ENCODE measurements at places on chromosomes 1 and 21. TPM values are rescaled to one million over a fixed set of nuclear protein-coding genes. Genes with fewer than 3 reads are reported as not detected.
A peak's percentile ranks its signal among the peaks of the same experiment; 100 is the strongest.

DNA sequence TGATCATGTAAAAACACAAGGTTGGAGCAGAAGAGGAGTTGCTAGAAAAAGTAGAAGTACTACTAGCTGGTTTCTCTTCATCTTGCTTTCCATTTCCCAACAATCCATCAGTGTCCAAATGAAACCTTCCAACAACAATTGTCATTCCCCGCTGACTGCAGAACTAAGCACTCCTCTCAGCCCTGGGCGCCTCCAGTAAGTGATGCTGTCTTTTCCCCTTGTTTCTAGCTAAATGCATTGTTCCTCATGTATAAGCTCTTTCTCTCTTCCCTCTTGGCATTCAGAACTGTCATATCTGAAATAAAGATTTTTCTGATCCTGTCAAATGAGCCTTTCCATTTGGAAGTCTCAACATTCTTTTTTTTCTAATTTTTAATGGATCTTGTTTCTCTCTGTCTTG lies 68.7 kb downstream of the FCRL5 start:
- DNase-seq: no peak

- no peak for DNase-seq
These were observed 186.9 kb upstream of the VAMP3 start for GRCh38 chr1:7584157-7584556.

GBP7 gene
- total RNA-seq: not detected

GRCh38 chr1:212979340-212980122 lies 29.2 kb downstream of the VASH2 start:
- DNase-seq: no peak

LAD1 gene
- total RNA-seq: 0.43 TPM

GRCh38 chr1:112743174-112744008 lies 28.3 kb upstream of the PPM1J start:
- DNase-seq: no peak

DNA sequence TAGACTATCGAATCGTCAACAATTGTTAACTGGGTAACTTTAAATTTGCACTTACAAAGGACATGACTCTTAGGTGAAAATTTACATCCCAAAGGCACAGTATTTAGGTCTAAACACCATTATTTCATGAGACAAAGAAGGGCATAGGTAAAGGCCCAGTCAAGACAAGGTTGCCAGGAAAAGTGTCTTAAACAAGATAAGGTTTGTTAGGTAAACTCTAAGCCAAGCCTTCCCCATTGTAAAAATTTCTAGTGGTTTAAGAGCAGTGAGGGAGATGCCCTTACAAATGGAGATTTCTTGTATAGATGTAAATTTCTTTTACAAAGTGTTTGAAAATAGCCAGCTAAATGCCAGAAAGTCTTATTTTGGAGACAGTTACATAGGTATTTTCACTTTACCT lies 36.9 kb upstream of the FNBP1L start:
- DNase-seq: no peak

DNA sequence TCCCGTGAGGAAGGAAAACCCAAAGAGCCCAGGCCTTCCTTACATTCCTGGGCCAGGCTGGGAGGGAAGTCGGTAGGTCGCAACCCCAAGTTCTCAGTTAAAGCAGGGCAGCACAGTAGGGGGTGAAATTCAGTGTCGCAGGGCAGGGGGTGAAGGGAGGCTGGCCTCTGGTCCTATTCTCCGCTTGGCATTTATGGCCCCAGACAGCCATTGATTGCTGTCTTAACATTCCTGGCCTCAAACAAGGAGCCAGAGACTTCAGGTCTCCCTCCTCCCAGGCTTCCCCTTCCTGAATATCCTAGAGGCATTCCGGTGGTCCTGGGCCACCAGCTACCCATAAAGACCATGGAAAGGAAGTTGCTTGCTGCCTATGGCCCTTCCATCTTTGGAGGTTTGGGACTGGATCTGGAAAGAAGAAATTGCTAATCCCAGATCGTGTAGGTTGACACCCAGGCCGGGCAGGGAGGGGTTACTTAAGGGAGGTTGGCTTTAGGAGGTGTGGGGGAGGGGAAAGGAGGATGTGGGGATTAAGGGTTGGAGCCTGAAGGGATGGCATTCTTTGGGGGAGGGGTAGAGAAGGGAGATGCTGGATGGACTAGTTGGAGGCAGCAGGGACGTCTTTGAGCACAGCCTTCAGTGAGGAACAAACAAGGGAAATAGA lies 1.7 kb downstream of the LIN28A start:
- no peak for DNase-seq

- DNase-seq: peak; percentile 88
These were observed 2.3 kb upstream of the RUNX1 start for GRCh38 chr21:35051287-35051818.

DNA sequence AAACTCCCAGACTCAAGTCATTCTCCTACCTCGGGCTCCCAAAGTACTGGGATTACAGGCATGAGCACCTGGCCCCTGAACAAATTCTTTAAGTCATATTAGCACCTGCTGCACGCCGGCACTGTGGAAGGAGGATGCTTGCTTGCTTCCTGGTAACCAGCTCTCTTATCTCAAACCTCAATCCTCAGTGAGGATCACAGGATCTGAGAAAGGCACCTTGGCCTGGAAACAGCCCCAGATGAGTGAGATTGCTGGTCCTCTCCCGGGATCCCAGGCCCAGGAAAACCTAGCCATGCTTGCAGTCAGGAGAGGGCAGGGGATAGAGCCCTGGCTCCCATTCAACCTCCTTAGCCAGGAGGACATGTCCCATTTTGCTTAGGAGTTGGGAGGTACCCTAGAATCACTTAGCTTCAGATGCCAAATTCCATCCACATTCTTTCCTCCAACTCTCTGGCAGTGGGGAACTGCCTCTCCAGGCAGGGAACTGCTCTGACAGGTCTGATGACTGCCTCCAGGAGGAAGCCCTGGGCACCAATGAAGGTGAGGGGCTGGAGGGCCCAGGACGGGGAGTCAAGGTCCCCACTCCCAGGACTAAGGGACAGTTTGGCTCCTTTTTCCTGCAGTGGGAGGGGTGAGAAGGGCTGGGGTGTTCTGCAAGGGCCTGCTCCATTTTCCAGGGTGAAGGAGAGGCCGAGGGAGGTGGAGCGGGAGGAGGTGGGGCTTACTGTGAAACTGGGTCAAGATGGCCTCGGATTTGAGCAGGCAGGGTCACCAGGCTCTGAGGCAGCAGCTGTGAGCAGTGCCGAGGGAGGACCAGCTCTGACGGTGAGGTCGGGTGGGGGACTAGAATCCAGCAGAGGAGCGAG lies 9.5 kb downstream of the GPR37L1 start:
- DNase-seq: no peak

- peak; percentile 15 for DNase-seq
These were observed 202.3 kb downstream of the DYRK1A start for GRCh38 chr21:37568916-37569315.

DNA sequence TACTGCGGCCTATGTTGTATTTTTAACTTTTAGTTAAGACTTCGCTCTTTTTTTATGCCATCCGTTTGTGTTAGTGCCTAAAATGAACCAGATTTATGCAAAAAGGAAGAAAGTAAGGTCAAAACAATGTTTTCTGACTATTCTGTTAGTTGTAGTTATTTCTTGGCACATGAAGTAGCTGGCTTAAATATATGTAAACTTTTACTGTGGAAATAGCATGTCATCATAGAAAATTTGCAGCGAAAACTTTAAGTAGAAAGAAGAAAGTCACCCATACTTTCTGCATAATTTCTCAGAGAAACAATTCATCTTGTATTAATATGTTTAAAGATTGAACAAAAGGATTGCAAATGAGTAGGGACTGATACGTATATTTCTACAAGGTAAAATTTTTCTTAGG lies 106.4 kb downstream of the NEK7 start:
- no peak for DNase-seq

SLC37A1 gene
- 8.7 TPM for total RNA-seq

- no peak for DNase-seq
These were observed 24.2 kb upstream of the NPPB start for GRCh38 chr1:11882814-11883538.
